ENCODE measurements at places on chromosomes 6 and 20.

GRCh38 chr6:29593199-29593855 lies 8.4 kb downstream of the OR2H2 start:
- DNase-seq = no peak

GRCh38 chr6:105220186-105220585 lies 40.4 kb upstream of the POPDC3 start:
- no peak for DNase-seq

DNA sequence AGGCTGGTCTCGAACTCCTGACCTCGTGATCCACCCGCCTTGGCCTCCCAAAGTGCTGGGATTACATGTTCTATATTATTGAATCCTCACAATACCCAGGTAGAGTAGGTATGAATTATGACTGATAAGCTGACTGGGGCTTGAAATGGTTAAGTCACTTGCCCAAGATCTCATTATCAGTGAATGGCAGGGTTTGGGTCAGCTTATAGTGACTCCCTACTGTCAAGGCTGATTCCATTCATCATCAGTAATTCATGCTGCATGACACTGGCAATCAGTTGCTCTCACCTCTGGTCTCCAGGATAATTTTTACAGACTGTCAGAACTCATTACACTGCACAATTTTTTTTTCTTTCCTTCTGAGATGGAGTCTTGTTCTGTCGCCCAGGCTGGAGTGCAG lies 127.6 kb downstream of the KIF13A start:
- DNase-seq = no peak

DNA sequence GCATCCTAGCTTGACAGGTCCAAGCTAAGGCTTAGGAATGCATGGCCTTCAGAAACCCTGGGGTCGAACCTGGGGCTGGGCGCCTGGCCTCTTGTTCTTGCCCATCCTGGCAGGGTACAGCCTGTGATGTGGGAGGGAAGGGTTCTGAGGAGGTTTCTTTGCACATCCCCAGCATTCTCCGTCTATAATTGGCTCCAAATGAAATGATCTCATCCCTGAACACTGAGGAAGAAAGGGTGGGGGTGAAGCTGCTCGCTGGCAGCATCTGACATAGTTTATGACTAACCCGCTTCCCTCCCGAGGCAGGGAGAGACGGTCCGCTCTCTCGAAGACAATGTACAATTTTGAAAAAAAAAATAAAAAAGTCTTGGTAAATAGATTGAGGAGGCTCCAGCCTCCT lies 67.1 kb upstream of the ZNFX1 start:
- no peak for DNase-seq

DNA sequence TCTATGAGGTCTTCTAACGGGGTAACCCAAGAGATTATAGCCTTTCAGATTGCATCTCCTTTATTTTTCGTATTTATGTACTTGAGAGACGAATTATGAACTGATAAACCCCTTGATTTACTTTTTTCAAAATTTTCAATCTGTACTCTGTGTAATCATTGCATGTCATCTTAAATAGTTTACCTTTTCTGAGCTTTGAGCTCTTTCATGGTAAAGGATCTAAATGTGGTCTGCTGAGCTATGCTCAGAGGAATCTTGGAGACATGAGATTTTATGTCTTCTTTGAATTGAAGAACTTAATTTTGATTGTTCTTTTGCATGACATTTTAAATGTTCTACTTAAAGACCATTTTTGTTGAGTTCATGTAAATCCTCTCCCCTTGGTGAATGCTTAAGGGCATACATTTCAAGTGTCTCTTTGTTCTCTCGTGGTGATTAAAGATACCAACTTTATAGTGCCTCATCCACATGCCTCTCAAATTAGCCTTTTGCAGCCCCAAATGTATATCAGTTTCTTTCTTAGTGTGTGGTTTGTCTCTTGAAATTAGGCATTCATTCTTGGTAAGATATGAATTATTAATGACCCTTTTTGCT lies 116.3 kb upstream of the SCGN start:
- no peak for DNase-seq

DNA sequence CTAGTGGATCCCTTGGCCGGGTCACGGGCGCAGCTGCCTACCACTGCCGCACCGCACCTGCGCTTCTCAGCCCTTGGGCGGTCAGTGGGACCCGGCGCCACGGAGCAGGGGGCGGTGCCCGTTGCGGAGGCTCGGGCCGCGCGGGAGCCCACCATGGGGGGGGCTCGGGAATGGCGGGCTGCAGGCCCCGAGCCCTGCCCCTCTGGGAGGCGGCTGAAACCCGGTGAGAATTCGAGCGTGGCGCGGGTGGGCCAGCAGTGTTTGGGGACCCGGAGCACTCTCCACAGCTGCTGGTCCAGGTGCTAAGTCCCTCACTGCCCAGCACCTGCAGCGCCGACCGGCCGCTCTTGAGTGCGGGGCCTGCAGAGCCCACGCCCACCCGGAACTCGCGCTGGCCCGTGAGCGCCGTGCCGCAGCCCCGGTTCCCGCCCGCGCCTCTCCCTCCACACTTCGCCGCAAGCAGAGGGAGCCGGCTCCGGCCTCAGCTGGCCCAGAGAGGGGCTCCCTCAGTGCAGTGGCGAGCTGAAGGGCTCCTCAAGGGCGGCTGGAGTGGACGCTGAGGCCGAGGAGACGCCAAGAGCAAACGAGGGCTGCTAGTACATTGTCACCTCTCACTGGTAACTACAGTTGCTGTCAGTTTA lies 120.5 kb upstream of the TMEM170B start:
- DNase-seq = no peak

- no peak for DNase-seq
Observed at GRCh38 chr20:59051666-59052185, 9.1 kb upstream of the PRELID3B start.
